ENCODE measurements at places on chromosomes 6 and 20.

- no peak for DNase-seq
These were observed 32.5 kb downstream of the ADGRF1 start for GRCh38 chr6:47009583-47009982.

DNA sequence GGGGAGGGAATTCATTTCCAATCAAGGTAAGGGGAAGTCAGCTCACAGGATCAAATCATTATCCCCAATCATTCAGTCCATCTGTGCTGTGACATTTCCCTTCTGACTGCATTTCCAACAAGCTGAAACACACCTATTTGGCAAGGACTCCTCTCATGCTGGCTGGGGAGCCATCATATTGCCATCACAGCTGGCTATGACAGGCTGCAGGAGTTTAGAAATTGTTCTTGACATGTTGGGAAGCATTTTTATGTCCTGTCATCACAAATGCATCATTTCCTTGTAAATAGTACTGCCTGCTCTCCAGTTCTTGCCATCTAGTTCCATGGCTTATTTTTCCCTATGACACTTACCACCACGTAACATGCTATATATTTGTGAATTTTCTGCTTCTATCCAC is 113.9 kb upstream of the TMEM170B start:
- no peak for DNase-seq

GRCh38 chr6:52908526-52908925 is 972 bp downstream of the GSTA3 start:
- no peak for DNase-seq

GRCh38 chr20:35514371-35514932 is 15.0 kb downstream of the C20orf173 start:
- DNase-seq, result no peak

DNA sequence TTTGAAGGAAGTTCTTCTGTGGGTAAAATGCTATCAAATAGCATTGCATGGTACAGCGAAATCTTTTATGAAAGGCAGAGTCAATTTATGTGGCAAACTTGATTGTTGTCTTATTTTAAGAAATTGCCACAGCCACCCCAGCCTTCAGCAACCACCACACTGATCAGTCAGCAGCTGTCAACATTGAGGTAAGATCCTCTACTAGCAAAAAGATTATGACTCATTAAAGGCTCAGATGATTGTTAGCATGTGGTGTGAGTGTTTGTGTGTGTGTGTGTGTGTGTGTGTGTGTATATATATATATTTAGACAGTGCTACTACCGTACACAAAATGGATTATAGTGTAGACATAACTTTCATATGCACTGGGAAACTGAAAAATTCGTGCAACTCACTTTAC is 27.8 kb downstream of the LRRN4 start:
- DNase-seq, result no peak

- no peak for DNase-seq
These were observed 74.8 kb downstream of the HACE1 start for GRCh38 chr6:104784884-104785283.

DNA sequence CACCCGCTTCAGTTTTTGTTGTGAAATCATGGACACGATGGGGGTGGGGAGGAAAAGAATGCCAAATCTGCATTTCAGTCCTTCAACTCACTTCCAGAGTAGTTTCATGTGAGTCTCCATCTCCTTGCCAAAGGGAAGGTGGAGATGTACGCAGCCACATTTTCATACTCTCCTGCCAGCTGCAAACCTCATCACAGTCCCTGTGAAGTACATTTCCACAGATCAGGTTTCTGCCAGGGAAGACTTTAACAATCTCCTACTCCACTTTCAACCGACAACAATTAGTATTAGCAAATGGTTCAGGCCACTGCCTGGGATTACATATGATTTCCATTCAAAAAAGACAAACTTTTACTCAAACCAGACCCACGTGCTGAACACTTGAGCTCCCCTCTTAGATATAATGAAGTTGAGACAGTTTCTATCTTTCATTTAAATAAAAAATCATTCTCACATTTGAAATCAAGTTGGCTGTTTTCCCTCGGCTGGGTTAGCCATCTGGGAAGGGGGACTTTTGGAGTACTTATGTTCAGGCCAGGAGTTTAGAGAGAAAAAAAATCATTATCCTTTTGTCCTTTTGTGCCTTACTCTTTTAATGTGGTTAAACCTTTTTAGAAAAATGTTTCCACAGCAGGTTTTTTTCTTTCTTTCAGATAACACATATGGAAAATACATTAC is 51.0 kb upstream of the CEP162 start:
- no peak for DNase-seq

Data from stimulated activated CD4-positive, alpha-beta T cell treated with anti-CD3 and anti-CD28 coated beads, Interleukin-15, amount 100 ng/mL, for 48 hours (primary cell).